GM18507 (cell line): ENCODE measurements at places on chromosomes 12 and 14.

GRCh38 chr12:58871556-58871955 lies 48.7 kb downstream of the LRIG3 start:
- no peak for DNase-seq

DNA sequence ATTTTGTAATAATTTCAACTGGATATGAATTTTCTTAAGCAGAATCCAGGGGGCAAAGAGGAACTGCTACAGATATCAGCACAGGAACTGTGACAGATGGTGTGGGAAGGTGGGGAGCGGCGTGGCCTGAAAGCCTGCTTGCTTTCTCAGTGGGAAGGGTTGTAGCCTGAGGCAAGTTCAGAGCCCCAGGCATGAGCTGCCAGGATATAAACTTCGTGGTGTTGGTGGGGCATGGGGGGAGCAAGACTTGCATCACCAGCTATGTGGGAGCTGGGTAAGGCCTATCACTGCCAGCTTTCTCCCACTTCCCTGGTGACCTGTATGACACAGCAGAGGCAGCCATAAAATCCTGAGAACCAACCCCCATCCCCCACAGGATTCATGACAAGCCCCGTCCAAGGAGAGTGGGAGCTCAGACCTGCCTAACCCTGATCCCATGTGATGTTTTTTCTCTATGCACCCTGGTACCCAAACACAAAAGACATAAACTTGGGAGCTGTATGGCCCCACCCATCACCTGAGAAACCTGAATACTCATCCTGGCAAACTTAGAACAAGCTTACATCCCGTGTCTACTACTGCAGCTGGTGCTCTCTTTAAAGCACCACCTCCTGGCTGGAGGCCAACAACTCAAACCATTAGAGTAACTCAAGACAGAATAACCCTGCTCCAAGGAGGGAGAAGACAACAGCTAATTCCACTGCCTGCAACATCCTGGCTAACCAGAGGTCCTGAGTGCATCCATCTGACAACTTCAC lies 16.5 kb downstream of the CLEC1A start:
- no peak for DNase-seq

- DNase-seq = no peak
Observed at GRCh38 chr12:58424735-58425392, 483.5 kb downstream of the ATP23 start.

GRCh38 chr12:6613015-6613775 lies 6.0 kb upstream of the CHD4 start:
- no peak for DNase-seq

DNA sequence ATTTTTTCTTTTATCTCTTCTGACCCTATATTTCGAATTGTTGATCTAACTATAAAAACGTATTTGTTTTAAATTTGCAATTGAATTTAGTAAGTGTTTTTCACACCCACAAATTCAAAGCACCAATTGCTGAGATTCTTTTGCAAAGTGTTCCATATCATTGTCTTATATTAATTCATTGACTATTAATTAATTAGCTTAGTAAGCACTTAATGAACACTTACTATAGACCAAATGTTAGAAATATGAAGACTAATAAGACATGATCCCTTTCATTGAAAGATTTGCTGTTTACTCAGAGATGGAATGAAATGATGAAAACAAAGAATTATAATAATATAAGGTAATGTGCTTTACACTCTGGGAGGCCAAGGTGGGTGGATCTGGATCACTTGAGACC lies 14.2 kb downstream of the ANO4 start:
- DNase-seq = no peak

- DNase-seq = no peak
Observed at GRCh38 chr12:49017891-49018260, 700 bp downstream of the PRKAG1 start.

- no peak for DNase-seq
Observed at GRCh38 chr14:29814156-29815015, 113.3 kb downstream of the PRKD1 start.

- no peak for DNase-seq
Observed at GRCh38 chr12:28132398-28132797, 57.9 kb upstream of the CCDC91 start.

DNA sequence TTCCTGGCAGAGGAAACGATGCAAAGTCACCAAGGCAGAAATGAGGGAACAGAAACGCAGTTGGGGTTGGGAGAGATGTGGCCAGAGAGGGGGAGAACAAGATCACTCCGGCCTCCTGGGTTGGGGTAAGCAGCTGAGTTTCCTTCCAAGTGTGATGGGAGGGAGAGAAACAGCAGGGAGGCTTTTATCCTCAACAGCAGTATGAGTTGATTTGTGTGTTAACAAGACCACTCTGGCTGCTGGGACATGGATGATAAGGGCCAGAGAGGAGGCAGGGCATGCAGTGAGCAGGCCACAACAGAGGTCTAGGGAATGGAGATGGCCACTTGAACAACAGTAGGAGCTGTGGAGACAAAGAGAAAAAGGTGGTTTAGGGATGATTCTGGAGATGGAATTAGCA lies 66.8 kb downstream of the GLRX5 start:
- no peak for DNase-seq

- DNase-seq = no peak
Observed at GRCh38 chr14:74240794-74241651, 1.8 kb downstream of the VSX2 start.

GRCh38 chr12:27589419-27589818 lies 65.4 kb downstream of the PPFIBP1 start:
- DNase-seq = no peak

- DNase-seq = no peak
Observed at GRCh38 chr14:104478656-104479055, 100.9 kb upstream of the C14orf180 start.

DNA sequence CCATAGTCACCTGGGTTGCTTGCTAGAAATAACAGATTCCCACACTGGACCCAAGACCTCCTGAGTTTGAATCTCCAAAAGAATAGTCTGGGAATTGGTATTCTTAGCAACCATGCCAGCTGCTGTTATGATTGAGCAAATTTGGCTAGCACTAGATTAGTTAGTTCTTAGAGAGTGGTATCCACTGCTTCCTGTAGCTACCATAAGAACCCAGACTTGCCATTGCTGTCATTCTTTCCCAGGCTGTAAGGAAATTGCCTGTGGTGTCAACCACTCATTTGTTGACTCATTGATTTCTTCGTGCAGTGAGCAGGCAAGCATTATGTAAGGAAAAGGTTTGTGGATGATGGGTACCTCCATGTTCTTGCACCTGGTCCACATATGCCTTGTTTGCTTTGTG lies 201.8 kb upstream of the RGS6 start:
- DNase-seq = no peak
